ENCODE measurements at places on chromosomes 2 and 18.
A peak's percentile ranks its signal among the peaks of the same experiment; 100 is the strongest.

- no peak for DNase-seq
These were observed 275.1 kb downstream of the TGIF1 start for GRCh38 chr18:3725115-3725514.

- DNase-seq = no peak
These were observed 3.2 kb downstream of the CFLAR start for GRCh38 chr2:201118961-201119854.

- DNase-seq = no peak
These were observed 63.9 kb downstream of the DGKD start for GRCh38 chr2:233418052-233418760.

DNA sequence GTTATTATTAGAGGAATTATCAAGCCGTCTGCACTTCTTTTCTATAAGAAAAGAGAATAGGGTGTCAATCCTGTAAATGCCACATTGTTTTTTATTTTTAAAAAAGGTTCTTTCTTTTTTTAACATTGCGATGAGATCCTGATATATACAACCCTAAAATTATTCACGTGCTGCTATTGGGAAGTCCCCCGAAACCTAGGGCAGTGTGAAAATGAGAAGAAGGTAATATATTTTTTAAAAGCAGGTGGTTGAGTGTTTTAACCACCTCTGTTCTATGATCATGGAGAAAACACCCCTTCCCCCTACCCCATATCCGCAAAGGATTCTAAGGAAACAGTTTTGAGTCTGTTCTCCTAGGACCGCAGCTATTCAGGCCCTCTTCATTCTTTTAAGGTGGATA lies 94.5 kb upstream of the KLHL14 start:
- DNase-seq = no peak

GRCh38 chr18:59646228-59646962 lies 50.8 kb downstream of the CCBE1 start:
- DNase-seq = no peak

GRCh38 chr2:43511199-43511598 lies 84.6 kb downstream of the THADA start:
- no peak for DNase-seq

DNA sequence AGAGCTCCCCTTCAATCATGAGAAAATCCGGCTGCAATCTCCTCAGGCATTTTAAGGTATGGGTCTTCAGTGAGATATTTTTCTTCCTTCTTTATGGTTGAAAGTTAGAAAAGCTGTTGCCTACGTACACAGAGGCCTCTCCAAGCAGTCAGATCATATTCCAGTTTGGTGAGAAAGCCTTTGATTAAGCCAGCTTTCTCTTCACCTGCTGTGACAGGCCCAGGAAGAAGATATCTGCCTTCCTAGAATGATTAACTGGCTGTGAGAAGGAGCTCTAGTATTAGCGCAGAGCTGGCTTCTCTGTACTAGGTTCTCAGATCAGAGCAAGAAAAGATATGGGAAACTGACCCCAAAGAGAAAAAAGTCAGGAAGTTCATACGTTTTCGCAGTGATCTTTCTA lies 585.0 kb upstream of the CHAC2 start:
- DNase-seq = no peak

DNA sequence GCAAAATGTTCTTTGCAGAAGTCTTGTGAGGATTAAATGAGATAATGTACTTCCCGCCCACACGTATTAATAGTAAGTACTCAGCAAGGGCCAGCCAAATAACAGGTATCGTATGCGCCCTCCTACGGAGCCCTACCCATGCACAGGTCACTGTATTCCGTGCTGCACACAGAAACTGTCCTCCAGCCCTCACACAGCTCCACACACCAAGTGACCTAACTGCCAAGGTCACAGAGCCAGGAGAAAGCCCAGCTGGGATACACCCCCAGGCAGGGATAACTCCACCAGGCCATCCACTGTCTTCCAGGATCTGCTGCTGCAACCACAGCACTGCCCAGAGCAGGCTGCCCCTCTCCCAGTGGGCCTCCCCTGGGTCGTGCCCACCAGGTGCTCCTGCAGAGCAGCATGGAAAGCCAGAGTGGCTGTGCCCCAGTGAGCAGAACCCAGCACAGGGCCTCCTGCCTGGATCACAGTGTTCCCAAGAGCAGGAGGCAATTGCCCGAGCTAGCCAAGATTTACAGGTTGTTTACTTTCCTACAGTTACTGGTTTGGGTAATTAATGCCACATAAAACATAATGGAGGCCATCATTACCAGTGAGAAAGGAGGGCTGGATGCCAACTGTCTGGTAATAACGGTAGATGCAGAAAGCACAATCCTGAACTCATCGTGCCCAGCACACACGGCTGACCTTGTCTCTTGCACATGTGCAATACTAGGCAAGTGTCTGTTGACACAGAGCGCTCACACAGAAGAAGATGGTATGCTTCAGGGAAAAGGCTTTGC lies 24.4 kb downstream of the TFCP2L1 start:
- no peak for DNase-seq

DNA sequence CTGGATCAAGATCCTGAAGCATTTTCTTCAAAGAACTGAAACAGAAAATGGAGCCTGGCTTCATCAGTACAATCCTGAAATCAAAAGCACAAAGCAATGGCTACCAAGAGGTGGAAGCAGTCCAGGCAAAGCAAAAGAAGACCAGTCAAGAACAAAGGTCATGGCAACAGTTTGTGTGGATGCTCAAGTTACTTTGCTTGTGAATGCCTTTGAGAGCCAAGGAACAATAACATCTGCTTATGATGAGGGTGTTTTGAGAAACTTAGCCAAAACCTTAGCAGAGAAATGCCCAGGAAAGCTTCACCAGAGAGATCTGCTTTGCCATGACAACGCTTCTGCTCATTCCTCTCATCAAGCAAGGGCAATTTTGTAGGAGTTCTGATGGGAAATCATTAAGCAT lies 723.1 kb downstream of the TMEM182 start:
- DNase-seq = no peak

GRCh38 chr18:3791238-3791637 lies 341.3 kb downstream of the TGIF1 start:
- no peak for DNase-seq

DNA sequence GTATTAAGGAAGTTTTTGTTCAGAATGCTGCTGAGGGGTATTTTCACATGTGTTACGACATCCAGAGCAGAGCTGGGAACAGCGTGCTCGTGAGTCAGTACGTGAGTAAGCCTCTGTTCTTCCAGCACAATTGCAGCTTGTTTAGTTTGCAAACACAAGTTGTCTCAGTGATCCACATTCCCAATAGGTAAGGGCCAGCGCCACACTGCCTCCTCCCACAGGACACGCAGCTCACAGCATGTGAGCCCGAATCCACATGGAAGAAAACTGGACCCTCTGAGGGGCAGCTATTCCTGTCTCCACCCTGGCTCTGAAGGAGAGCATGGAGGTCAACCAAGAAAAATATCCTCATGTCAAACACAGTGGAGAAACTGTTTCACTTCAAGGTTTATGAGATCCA lies 173.9 kb upstream of the PID1 start:
- peak; percentile 94 for DNase-seq

DNA sequence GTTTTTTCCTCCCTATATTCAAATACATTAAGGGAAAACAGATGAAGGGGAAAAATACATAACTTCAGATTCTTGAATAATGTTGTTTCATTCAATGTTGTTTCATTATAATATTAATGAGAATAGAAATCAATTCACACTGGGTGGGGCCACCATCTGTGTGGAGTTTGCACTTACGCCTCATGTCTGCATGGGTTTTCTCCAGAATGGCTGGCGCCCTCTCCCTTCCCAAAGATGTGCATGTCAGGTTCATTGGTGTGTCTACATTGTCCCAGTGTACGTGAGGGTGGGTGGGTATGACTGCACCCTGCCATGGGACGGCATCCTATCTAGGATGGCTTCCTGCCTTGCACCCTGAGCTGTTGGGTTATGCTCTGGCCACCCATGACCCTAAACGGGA lies 51.7 kb downstream of the COBLL1 start:
- DNase-seq = no peak

- DNase-seq = no peak
These were observed 65.0 kb downstream of the SH3RF3 start for GRCh38 chr2:109193807-109194619.

DNA sequence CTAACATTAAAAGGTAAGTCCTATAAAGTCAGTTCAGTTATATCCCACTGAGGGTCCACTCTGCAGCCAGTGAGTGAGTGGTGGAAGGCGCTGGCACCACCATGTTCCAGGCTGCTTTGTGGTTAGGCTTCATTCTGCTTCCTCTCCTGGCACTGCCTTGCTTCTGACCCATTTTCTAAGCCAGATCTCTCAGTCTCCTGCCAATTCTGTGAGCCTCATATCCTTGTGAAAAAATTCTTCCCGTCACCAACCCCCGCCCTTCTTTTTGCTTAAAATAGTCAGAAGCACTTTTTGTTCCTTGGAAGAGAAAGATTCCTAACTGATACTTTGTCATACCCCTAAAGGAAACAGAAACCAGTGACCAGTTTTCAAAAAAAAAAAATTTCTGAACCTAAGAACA lies 139.8 kb upstream of the NCK2 start:
- DNase-seq = no peak

DNA sequence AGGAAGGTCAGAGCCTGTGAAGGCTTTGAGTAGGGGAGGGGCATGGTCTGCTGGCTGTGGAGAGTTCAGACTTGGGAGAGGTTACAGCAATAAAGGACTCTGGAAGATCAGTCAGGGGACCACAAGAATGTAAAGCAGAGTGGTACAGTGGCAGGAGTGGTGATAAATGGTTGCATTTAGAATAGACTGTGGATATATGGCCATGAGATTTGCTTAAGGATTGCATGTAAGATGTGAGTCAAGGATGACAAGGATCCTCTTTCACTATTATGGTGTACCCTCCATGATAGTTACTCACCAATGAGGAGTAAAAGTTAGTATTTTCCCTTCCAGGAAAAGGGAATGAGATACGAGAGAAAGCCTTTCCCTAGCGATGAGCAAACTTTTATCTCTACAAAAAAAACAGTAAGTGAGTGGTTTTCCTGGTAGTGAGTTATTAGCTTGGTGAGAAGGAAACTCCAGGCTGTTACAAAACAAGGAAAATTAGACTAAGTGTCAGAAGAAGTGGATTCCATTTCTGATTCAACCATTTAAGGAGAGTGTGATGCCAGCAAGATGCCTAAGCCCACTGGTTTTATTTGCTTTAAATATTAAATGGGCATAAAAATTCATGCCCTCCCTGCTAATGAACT lies 818.0 kb upstream of the ACVR2A start:
- DNase-seq = no peak

GRCh38 chr2:16666449-16666801 lies 791 bp upstream of the CYRIA start:
- no peak for DNase-seq

- DNase-seq = no peak
These were observed 56.1 kb downstream of the BCL2 start for GRCh38 chr18:63263444-63263843.

- no peak for DNase-seq
These were observed 18.9 kb downstream of the TRPM8 start for GRCh38 chr2:233936089-233936488.

DNA sequence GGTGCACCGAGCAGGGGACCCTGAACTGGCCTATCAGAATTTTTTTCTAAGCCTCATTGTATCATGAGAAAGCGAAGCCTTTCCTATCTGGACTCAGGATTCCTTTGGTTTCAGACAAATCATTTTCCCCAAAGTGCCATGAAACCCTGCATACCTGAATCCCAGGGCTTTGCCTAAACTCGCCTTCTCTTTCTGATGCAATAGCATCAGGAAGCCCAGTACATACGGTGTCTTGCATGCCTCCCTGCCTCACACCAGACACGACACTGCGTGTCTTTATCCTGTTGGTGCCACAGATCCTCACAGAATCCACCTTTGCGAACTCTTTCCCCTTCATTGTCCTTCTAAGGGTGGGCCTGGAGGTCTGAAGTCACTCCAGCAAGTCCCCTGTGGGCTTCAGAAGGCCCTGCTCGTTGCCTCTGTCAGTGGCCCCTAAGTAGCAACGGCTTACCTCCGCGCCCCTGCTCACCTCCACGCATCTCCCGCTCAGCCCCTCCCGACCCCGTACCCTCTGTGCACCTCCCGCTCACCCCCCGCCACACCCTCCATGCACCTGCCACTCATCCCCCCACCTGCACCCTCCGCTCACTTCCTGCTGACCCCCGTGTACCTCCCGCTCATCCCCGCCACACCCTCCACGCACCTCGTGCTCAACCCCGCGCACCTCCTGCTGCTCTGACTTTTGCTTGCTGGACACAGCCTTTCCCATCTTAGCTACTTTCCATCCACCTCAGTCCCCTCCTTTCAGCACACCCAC lies 83.4 kb downstream of the TPGS2 start:
- no peak for DNase-seq

DNA sequence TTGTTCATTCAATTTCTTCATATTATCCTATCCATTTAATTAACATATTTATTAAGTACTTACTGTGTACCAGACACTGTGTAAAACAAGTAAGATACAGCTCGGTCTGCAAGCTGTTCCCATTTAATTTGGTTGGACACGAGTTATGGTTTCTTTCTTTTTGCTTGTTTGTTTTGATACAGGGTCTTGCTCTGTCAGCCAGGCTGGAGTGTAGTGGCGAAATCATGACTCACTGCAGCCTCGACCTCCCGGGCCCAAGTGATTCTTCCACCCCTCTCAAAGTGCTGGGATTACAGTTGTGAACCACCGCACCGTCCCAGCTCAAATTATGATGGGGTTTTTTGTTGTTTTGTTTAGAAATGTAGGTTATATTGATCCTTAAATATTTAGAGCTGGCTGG lies 9.0 kb downstream of the CYBRD1 start:
- DNase-seq = no peak

DNA sequence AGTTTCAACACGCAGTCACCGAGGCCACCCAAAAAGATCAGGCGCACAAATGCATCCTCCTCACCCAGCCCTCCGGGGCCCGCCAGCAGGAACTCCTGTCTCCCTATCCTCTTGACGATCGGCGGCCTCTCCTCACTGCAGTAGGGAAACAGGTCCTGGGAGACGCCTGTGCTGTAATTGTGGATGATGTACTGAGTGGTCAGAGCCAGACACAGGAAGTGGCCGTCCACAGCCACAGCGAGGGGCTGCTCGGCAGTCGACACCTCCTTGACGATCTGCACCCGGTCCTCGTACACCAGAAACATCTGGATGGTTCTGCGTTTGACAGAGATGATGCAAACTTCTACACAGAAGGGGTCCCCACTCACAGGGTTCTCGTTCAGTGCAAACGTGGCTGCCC lies 22.0 kb downstream of the TGFBRAP1 start:
- no peak for DNase-seq

- no peak for DNase-seq
These were observed 50.6 kb upstream of the PTPRM start for GRCh38 chr18:7516266-7517117.

- no peak for DNase-seq
These were observed 31.7 kb upstream of the ZBTB7C start for GRCh38 chr18:48440924-48441323.

GRCh38 chr2:163563336-163563735 lies 172.5 kb downstream of the FIGN start:
- DNase-seq = no peak

DNA sequence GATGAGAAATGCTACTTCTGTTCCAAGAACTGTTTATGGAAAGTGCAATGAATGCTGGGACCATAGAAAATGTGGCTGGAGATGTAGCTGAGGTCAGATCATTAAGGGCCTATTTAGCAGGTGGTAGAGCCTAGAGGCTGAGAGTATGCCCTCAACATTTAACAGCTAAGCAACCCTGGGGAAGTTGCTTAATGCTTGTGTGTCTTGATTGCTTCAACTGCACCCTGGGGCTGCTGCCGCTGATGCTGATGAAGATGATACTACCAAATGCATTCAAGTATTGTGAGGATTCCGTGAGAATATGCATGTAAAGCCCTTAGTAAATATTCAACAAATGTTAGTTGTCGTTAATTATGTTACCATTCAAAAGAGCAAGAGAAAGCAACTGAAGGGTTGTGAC lies 273.2 kb downstream of the BCL11A start:
- no peak for DNase-seq

Measured in non-pigmented ciliary epithelial cell (primary cell).